ENCODE measurements at places on chromosomes 16 and 17.
A peak's percentile ranks its signal among the peaks of the same experiment; 100 is the strongest.

DNA sequence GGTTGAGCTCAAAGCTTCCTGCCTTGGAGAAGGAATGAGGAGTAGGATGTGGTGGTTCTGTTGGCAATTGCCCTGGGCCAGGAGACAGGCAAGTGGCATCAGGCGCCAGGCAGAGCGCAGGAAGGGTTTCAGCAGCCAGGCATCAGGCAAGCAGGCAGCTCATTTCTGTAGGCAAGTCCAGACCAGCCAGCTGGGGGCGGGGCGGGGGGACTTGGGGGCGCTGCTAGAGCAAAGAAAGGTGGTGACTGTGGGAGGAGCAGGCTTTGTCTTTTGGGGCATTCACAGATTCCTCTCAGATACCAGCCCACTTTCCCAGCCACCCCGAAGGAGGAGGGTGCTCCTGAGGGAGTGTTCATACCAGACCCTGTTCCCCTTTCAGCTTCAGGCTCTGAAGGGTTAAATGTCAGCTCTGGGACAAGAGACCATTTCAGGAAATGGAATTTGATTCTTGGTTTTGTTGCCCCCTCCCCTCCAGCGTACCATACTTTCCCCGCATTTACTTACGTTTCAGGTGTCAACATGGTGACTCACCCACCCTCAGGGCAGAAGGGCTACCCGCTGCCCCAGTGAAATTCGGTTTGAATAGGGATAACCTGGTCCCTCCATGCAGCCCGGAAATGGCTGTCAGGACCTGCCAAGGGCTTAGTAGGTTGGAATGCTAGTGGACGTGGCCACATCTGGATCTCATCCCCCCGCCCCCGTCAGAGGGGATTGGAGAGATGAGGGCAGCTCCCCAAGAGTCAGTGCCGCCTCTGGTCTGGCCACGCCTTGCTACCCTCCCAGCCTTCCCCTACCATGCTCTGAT, 13.2 kb downstream of the NGFR start:
- DNase-seq: peak; percentile 93

GRCh38 chr16:67437513-67437912, 6.6 kb downstream of the HSD11B2 start:
- no peak for DNase-seq

- DNase-seq: no peak
Observed at GRCh38 chr17:56297184-56297583, 143.9 kb downstream of the ANKFN1 start.

GRCh38 chr17:17476865-17477467, at the start of gene MED9:
MED9 (plus strand) TSS chr17:17477000; CDS start chr17:17477042, 42 bp downstream.
- peak; percentile 67 for DNase-seq
